ENCODE measurements at places on chromosomes 7 and 10. TPM values are rescaled to one million over a fixed set of nuclear protein-coding genes. Genes with fewer than 3 reads are reported as not detected.

- DNase-seq: no peak
Observed at GRCh38 chr7:153090764-153091163, 331.2 kb downstream of the ACTR3B start.

DNA sequence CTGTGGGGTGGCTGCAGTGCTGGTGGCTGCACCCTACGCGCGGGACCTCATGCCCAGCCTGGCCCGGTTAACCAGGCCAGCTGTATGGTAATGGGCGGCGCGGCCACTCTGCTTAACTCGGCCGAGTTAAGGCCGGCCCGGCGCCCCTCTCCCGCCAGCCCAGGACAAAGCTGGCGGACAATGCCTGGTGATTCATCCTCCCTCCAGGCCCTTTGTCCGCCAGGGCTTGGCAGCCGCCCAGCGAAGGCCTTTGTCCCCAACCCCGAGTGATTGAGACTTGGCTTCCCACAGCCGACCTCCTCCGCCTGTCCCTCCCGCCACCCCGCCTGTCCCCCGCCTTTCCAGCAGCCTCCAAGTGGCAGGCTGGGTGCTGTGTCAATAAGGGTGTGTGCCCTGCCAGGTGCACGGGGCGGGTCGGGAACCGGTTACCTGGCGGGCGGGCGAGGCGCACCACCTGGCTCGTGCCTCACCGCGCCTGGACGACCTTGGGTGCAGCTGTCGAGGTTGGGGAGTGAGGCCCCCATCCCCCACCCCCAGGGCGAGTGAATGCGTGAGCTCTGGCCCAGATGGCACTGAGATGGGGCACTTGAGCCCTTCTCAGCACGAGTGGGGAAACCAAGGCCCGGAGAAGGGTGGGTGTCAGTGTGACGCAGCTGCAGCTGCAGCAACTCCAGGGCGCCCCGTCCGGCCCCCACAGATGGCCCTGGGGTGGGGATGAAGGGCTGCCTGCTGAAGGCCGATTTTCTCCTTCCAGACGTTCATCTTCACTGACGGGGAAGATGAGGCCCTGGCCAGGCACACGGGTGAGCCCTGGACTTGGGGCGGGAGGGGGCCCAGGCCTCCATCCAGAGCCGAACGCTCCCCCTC lies 4.6 kb downstream of the LFNG start:
- no peak for DNase-seq

DNA sequence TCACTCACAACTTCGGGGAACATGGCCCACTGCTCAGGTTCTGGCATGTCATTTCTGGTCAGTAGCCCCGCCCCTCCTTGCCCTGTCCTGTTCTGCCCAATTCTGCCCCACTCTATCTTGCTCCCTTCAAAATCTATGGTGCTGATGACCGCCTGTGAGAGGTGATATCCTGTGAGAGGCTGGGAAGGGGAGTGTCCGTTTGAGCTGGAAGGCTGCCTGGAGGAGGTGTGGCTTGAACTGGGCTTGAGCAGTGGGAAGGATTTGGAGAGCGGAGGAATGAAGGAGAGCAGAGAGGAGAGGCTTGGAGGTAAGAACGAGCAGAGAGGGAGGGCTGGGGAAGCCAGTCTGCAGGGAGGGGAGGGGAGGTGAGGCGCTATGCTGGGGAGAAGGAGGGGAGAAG lies 145.3 kb downstream of the RPS24 start:
- DNase-seq: no peak

DNA sequence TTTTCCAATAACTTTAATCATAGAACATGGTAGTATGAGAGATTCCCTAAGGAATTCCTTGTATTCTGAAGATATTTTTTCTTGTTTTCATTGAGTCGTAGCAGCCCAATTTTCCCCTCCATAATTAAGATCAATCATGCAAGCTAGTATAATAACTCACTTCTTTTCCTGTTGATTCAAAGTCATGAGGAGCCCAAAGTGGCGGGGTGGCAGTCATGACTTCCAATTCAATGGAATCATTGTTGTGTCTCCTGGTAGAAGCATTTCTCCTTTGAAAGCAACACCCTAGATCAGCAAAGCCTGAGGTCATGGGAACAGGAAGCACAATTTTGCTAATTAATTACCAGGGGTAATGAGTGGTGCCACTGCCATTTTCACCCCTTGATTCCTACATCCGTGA lies 77.6 kb upstream of the MAGI2 start:
- no peak for DNase-seq

DNA sequence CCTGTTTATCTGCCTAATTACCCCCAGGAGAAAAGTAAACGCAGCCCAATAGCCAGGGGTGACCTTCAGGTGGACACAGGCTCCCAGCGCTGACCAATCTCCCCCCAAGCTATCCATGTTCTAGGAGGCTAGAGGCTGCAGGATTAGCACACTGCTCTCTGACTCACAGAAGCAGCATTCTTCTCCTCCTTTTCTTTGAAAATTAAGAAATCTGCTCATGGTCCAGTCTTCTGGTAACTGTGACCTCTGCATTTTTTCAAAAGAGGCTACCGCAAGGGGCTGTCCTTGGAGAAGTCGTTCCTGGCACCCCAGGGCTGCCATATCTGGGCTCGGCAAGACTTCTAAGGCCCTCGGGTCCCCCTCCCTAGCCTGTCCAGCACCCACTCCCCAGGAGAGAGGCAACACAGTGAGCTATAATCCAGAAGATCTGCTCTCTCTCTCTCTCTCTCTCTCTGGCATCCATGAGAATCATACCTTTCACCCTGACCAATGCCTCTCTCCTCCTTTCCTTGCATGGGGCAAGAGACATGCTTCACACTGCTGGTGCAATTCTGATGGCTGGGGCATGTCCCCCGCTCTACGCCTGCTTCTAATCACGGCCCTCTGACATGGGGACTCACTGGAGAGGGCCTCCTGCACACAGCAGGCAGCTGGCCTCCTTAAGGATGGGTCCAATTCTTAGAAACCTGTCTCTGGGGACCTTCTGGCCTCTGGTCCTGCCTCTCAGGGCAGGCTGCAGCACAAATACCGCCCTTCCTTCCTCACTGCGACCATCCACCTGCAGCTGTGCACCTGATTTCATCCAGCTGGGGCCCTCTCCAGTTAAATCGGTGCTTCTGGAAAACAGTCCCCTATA lies 27.3 kb downstream of the ANXA11 start:
- DNase-seq: no peak

DNA sequence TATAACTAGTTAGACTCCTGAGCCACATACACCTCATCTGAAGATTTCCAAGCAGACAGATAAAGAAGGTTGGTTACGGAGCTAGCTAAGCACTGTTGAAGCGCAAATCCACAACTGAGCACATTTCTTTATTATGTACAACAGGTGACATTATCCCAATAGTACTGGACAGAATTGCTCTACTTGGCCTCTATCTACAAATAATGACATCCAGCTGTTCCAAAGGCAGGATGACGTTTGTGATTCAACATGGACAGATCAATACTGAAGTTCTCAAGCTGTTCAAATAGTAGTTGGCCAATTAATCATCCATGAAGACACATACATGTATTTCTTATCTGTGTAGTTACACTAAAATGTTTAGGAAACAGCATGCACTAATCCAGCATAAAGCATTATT lies 101.0 kb downstream of the UBE2H start:
- no peak for DNase-seq

ITGA8 gene
- 15.5 TPM for total RNA-seq

DNA sequence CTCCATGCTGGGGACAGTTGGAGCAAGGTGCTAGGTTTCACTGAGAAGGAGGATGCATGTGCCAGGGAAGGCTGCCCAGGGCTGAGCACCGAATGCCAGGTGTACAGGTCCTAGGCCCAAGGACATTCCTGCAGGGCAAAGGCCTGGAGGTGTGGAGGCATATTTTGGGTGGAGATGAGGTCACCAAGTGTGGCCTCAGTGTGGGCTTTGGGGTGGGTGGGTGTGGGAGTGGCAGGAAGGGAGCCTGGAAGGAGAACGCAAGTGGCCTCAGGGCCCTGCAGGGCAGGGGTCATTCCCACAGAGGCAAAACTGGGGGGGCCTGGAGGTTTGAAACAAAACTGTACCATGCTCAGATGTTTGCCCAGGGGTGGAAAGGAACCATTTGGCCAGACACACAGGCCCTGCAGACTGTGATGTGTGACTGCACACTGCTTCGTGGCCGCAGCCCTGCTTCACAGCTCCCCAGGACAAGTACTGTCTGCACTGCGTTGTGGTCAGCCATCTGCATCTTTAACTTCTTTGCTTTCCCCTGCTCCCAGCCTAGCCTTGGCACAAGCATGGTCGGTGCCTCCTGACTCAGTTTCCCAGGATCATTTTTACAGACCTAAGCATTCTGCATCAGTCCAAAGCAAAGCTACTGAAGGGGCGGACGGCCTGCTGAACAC lies 5.1 kb downstream of the PLPP4 start:
- DNase-seq: peak; percentile 77

ZCCHC24 gene
- total RNA-seq: 57.0 TPM

GRCh38 chr10:122221958-122222357 lies 49.1 kb upstream of the BTBD16 start:
- no peak for DNase-seq

DNA sequence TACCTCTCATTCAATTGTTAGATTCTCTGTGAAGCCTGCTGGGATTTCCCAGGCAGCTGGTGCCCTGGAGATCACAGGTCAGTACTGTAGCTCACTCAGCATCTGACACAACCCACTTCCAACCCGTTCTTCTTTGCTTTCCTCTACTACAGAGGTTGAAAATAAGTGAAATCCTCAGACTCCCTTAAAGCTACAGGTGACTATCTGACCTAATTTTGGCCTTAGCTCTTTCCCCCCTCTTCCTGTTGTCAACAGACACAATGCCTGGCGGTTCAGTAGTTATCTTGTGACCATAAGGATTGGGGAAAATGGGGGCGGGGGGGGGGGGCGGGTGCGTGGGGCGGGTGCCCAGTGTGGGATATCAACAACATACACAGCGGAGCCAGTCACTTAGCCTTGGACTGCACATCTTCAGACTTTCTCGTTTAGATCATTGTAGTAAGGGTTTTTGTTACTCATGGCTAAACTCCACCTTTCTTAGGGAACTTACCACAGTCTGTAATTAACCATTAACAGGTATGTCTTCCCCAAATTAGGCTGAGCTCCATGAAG lies 37.8 kb downstream of the MTPN start:
- no peak for DNase-seq

GRCh38 chr10:51932530-51932929 lies 233.1 kb upstream of the CSTF2T start:
- no peak for DNase-seq

DNA sequence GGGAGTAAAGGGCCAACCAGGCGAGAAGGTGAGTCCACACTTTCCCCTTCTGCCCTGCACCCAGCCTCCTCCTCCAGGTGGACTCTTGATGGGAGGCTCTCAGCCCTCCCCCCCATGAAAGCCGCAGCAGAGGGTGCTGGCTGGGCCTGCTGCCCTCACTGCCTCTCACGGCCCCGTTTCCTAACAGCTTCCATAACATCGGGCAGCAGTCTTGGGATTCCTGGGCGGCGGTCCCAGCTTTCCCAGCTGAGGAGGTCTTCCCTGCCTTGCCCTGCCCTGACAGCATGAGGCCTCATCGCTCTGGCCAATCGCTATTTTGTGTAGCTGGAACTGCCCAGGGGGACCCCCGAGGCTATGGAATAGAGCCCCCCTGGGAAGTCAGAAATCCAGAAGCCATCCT lies 76.3 kb downstream of the COL13A1 start:
- no peak for DNase-seq

DNA sequence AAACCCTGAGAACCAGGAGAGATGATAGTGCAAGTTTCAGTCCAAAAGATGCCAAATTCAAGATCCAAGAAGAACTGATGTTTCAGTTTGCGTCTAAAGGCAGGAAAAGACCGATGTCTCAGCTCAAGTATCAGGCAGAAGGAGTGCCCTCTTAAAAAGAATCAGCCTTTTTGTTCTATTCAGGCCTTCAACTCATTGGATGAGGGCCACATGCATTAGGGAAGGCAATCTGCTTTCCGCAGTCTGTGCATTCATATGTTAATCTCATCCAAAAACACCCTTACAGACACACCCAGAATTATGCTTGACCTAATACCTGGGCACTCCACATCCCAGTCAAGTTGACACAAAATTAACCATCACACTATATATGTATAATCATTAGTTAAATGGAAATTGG lies 45.2 kb downstream of the DNAJB9 start:
- DNase-seq: no peak

- DNase-seq: no peak
Observed at GRCh38 chr10:921471-922414, 9.8 kb downstream of the LARP4B start.

DNAJC9 gene
- total RNA-seq: 16.2 TPM

GRCh38 chr7:71735961-71736556 lies 604.1 kb downstream of the GALNT17 start:
- peak; percentile 58 for DNase-seq

DNA sequence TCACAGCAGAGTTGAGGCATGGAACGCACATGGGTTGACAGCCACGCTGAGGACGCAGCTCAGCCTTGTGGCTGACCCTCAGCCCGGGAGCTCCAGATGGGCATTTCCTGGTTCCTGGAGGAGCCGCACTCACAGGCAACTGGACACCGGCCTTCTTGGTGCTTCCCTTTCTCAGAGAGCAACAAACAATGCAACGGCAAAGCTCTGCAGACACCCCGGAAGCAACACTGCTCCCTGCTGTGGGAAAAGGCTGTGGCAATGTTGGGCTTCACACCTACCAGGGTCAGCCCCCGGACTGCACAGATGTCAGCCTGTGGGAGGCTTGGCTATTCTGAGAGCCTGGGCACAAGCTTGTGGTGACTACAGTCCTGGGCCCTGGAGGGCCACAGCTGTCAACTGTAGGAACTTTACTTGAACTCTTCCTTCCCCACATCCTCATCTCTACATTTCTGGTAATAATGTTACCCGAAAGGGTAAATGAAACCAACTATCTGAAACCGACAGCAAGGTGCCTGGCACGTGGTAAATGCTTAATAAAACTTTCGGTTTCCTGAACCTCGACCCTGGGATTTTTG lies 597.5 kb upstream of the MKI67 start:
- DNase-seq: peak; percentile 70

GRCh38 chr10:43174969-43175368 lies 36.7 kb downstream of the CSGALNACT2 start:
- DNase-seq: no peak

GRCh38 chr10:22846294-22846693 lies 81.6 kb upstream of the ARMC3 start:
- DNase-seq: no peak

Data from vagina (tissue), 2 donors.